Activated T-cell treated with anti-CD3 and anti-CD28 coated beads, Interleukin-2, amount 50 U/mL, for 72 hours (primary cell): ENCODE measurements at places on chromosomes 2 and 18. TPM values are rescaled to one million over a fixed set of nuclear protein-coding genes. Genes with fewer than 3 reads are reported as not detected.

- DNase-seq = no peak
These were observed 74.8 kb downstream of the RBMS1 start for GRCh38 chr2:160418853-160419252.

STARD6 gene
- not detected for total RNA-seq

DNA sequence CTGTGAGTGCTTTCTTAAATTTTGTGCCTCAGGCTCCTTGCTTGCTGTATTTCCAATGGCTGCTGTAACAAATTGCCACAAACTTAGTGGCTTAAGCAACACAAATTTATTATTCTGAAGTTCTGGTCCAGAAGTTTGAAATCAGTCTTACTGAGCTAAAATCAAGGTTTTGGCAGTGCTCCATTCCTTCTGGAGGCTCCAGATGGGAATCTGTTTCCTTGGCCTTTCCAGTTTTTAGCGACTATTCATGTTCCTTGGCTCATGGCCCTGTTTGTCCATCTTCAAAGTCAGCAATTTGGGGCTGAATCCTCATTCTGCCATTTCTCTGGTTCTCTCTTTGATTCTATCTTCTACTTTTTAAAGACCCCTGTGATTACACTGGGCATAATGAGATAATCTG is 31.8 kb downstream of the STRADB start:
- no peak for DNase-seq

DNA sequence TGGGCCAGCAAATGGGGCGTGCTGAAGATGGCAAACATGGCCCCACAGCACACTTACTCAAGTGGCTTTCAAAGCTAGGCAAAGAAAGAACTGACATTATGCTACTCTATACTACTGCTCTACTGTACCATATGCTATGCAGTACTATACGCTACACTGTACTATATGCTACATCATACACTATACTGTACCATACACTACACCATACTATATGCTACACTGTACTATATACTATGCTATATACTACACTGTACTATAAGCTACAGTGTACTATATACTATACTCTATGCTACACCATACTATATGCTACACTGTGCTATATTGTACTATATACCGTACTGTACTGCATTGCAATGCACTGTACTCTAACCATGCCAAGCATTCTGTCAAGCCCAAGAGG is 243.7 kb upstream of the TMEM200C start:
- no peak for DNase-seq

- no peak for DNase-seq
These were observed 81.1 kb downstream of the BOLA3 start for GRCh38 chr2:74066491-74067203.

ABHD1 gene
- total RNA-seq = 0.34 TPM

GRCh38 chr2:180449171-180449915 is 442.2 kb upstream of the CWC22 start:
- DNase-seq = no peak

KIF5C gene
- total RNA-seq = 29.1 TPM

CASP10 gene
- total RNA-seq = 15.7 TPM

DNA sequence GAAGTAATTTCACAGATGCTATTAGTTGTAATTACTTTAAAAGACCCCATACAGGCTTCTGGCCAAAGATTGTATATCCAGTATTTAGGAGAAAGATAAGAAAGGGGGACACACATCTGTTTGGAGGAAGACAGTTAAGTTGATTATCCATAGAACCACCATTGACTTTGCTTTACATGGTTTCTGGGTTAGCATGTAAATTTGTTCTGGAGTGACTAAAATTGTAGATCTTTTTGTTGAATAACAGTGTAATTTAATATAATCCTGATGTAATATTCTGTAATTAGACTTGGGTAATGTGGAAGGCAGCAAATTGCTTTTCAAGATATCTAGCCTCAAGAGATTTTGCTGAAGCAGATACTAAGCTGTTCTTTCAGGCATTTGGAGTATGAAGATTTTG is 17.2 kb downstream of the COMMD1 start:
- no peak for DNase-seq

GRCh38 chr2:201242571-201243277 is 17.6 kb upstream of the CASP8 start:
- DNase-seq = no peak

PRR30 gene
- not detected for total RNA-seq

ITGAV gene
- total RNA-seq = 11.2 TPM
